ENCODE measurements at places on chromosomes 7 and 10.

GRCh38 chr10:35961501-35961900 is 319.4 kb upstream of the FZD8 start:
- DNase-seq: no peak

- DNase-seq: no peak
Measured at GRCh38 chr10:130958981-130959751, 352.4 kb downstream of the TCERG1L start.

GRCh38 chr7:47379629-47380324 is 202.1 kb downstream of the TNS3 start:
- DNase-seq: no peak

DNA sequence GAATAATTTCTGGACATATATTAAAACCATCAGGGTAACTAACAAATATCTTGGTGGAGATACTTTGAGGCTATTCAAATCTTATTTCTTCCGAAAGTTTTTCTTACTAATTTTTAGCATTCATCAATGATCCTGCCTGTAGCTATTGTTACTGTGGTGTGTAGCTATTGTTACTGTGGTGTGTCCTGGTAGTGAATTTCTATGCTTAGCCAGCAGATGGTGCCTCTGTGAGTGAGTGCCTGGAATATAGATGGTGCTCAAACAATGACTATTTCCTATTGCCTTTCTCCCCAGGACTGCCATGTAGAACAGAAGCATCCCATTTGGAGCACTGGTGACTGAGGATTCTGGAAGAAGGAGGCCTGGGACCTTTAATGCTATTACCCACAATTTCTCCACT is 245.7 kb downstream of the CCSER2 start:
- no peak for DNase-seq

DNA sequence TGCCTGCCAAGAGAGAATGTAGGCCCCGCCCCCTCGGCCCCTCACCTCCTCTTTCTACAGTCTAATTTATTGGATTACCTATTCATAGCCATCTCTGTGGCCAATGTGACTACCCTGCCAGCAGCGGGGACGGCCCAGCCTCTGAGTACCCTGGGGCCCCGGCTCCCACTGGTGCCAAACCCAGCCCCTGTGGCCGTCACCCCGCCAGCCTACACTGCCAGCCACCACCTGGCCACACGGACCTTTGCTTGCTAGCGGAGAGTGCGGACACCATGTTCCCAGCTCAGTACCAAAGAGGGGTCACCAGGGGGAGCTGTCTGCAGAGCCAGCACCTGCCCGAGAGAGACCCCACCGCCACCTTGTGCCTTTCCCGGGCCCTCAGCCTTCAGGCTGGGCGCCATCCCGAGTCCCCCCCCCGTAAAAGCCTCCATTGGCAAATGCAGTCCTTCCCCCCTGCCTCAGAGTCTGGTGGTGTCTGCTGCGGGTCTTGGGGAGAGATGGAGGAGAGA is 511.1 kb downstream of the ZNF37A start:
- no peak for DNase-seq

DNA sequence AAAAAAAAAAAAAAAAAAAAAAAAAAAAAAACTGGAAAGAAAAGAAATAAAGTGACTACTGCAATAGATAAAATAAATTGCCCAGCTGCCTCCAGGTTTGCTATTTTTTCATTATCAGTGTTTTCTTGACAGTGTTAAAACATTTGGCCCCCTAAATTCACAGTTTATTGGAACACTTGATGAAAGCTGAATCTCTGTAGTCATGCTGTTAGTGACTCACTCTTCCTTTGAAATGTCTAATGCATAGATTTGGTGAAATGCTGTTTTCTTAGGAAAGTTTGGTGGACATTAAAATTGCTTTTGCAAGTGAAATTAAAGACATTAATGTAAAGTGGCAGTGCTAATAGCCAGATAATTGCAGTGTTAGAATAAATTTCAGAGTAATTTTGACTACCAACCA is 785.2 kb downstream of the NRG3 start:
- DNase-seq: no peak

GRCh38 chr10:17562614-17563013 is 54.6 kb downstream of the HACD1 start:
- no peak for DNase-seq

DNA sequence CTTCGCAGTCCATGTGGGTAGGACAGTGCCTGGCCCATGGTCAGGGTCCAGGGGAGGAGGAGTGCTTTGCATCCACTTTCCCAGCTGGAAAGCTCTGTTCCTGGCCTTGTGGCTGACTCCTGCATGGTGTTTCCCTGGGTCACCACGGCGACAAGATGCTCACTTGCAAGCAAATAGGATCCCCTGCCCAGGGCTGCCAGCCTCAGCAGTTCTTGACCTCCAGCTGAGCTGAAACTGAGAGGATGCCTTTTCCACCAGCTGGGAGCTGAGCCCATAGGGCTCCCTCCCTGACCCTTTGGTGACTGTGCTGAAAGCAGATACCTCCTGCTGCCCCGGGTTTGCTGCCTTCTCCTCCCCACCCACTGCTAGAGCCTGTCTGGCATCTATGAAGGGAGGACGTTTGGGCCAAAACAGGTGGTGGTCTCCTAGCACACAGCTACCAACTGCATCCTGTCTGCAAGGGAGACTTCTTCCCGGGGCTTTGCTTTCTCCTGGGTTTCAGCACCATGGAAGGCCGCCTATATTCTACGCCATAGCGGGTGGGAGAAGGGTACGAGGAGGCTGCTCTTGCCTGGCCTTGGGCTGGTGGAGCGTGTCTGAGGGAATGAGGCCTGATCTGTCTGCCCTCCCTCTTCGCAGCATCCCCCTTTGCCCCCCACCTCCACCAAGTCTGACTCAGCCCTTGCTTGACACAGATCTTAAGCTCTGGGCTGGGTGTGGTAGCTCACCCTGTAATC is 34.4 kb downstream of the UBTD1 start:
- DNase-seq: no peak

DNA sequence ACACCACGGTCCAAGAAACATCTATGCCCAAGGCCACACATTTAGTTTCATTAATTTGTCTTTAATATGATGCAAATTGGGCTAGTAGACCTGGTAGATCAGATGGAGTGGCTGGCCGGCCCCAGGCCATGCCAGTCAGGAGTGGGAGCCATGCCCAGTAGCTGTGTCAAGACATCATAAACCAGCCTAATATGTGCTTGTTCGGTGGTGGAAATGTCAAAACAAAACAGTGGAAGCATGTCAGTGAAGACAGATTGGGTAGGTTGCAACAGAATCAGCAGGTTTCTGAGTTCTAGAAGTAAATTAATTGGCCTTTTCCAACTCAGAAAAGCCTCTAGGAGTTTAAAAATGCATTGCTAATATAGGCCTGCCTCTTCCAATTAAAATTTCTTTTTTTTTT is 124.7 kb downstream of the NRP1 start:
- no peak for DNase-seq

- DNase-seq: no peak
Measured at GRCh38 chr7:105319578-105319977, 69.1 kb downstream of the SRPK2 start.

GRCh38 chr10:118028619-118029018 is 18.1 kb downstream of the RAB11FIP2 start:
- no peak for DNase-seq

- DNase-seq: no peak
Measured at GRCh38 chr10:51230887-51231585, 156.7 kb downstream of the PRKG1 start.

- DNase-seq: no peak
Measured at GRCh38 chr10:6179078-6179477, 23.7 kb upstream of the PFKFB3 start.

- no peak for DNase-seq
Measured at GRCh38 chr7:149610441-149611011, 112.9 kb upstream of the ZNF746 start.

DNA sequence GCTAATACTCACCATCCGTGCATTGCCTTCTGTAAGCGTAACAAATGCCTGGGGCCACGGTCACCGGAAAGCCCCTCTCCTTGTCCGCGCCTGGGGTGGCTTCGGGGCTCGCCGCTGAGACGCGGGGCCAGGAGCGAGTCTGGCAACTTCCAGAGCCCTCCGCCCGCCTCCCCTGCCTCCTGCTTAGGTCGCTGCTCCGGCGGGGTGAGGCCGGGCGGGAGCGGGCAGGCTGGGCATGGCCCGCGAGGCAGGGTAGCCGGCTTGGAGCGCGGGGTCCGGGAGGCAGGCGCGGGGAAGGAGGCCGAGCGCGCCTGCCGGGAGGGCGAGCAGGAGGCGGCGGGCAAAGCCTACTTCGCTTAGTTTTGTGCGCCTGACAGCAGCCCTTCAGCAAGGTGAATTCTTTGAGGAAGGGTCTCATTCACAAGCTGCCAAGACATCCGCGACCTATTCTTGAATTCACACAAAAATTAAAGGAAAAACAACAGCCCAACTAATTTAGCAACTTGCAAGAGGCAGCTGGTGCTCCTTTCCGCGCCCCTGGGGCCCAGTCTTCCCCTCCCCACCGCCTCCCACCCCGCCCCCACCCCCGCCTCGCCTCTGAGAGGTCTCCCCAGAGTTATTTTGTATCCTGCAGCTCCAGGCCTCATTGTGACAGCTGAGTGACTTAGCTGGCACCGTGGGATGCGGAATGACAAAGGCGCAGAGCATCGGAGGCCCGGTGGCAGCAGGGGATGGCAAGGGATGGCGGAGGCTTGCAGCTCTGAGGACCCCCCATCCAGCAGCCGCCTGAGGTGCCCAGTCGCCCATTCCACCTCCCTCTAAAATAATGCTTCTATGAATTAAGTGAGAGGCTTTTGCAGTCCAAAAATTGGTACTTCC is 12.8 kb upstream of the KAT6B start:
- DNase-seq: no peak

GRCh38 chr7:96521068-96521894 is 188.4 kb downstream of the SEM1 start:
- no peak for DNase-seq

DNA sequence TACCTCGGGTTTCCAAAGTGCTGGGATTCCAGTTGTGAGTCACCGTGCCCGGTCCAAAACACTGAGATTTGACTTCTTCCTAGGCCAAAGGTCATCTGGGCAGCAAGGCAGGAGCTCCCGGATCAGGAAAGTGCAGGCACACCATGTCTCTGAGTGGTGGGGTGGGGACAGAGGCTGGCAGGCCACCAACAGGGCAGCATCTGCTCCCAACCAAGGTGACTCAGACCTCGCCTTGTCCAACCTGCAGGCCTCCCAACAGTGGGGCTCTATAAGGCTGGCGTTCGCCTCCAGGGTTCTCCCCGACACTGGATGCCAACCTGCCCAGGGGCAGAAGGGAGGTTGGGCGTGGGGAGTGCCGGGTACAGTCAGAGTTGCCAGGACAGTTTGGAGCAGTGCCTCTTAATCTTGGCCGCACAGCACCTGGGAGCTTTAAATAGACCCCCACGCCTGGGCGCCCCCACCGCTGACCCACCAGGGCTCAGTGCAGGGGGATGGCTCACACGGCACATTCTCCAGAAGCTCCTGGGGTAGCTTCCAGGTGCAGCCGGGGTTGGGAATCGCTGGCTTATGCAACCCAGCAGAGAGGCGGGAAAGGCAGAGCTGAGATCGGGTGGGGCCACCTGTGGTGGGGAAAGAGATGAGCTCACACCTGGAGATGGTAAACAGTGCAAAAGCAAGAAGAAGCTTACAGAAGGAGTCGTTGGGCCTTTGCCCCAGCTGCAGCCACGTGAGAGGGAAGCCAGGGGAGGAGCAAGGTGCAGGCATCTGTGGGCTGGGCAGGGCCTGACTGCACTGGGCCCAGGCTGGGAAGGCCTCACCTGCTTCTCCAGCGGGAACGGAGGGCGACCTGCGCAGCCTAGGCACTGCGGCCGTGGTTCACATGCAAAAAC is 10.9 kb downstream of the CALML5 start:
- no peak for DNase-seq

- no peak for DNase-seq
Measured at GRCh38 chr7:45703911-45704682, 129.9 kb downstream of the ADCY1 start.

DNA sequence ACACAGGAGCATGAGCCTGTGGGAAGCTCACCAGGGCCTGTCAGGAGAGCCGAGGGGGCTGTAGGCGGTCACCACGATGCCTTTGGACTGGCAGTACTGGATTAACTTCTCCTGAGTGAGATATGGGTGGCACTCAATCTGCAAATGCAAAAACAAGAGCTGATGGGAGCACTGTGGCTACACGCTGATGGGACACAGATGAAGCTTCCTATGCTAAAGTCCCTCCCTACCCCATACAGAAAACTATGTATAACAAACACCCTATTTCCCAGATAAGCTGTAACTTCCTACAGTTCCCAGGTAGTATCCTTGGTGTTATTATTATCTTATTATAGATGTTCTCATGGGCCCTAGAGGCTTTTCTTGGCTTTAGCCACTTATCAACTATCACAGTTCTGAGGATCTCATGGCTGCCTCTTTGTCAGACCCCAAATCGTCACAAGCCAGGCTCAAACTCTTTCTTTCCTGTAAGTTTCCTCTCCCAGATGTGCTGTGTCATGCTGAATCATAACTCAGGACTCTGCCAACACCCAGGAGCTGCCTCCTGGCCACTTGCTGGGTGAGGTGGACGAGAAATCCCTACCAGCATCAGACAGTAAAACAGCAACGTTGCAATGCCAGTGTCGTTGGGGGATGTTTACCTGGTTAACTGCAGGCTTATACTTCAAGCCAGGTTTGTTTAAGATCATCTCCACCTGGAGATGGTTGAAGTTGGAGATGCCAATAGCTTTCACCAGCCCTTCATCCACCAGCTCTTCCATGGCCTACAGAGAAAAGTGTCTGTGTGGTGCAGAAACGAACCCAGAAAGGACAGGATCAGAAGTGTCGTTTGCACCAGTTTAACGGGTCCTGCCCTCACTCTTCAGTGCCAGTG is 10.3 kb downstream of the AKR1B1 start:
- DNase-seq: no peak

DNA sequence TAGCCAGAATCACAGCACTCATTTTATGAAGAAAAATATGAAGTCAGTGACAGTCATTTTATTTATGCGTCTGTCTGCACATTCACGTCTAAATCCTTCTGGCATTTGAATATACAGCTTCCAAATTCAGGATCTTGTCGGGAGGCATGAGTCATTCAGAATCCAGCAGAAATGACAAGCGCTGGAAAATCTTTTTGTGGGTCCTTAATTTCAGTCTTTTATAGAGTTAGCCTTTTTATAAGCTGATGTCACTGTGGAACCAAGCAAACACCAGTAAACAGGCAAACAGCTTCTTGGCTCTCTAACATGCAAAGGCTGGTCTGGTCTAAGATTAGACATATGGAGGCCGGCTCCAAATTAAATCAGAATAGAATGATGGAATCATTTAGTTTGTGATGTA is 388.2 kb upstream of the TEX47 start:
- no peak for DNase-seq

DNA sequence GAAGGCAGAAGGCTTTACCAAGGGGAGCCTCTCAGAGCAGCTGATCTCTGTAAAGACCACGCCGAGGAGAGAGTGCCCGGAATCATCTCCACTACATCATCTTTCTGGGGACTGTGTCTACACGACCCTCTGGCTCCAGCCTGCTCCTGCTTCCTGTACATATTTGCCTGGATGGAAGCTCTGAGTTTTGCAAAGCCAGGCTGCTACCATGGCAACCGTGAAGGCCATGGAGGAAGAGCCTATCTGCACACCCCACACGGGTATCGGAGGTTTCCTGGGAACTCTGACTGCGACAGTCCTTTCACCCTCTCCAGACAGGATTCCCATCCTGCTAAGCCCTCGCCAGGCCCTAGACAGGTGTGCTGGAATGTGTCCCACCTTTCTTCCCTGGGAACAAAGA is 83.4 kb upstream of the TNRC18 start:
- no peak for DNase-seq
